ENCODE measurements at places on chromosomes 16 and 17. TPM values are rescaled to one million over a fixed set of nuclear protein-coding genes. Genes with fewer than 3 reads are reported as not detected.
A peak's percentile ranks its signal among the peaks of the same experiment; 100 is the strongest.

The TP53TG3C gene
- 2.8 TPM for total RNA-seq

The LAT gene
- 4.2 TPM for total RNA-seq

The PLA2G15 gene
- total RNA-seq = 8.6 TPM

- peaks cover 8% of the 10 kb centered on the region for H3K27me3 ChIP-seq
- H3K4me1 ChIP-seq = no peaks in the 10 kb centered on the region
- DNase-seq = peak; percentile 12
Measured at GRCh38 chr17:2975469-2975958, 87.9 kb downstream of the OR1D5 start.

DNA sequence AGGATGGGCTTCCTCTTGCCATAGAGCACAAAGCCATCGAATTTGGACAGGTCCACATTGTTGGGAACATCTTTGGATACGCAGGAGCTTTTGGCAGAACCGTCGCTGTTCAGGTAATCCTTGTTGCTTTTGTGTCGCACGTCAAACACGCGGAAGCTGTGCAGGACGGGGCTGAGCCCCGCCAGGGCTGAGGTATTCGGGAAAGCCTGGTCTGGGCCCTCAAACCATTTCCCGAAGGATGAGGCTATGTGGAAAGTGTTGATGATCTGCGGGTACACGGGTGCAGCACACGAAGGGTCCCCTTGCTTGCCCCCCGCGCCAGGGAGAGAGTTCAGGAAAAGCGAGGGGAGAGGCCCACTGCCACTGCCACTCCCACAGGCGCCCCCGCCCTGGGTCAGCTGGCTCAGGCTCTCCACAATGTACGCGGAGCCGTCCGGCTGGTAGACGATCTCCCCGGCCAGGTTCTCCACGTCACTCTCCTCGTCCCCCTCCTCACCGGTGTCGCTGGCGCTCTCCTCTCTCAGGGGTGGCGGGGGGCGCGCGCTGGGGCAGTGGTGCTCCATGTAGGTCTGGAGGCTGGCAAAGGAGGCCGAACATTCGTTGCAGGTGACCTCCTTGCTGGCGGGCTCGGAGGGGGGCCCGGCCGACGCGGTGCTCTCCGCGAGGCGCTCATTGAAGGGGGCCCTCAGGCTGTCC is 88.5 kb downstream of the ZFHX3 start:
- peaks cover 55% of the 10 kb centered on the region for H3K27me3 ChIP-seq
- no peak overlapping the region for H3K27ac ChIP-seq
- H3K4me3 ChIP-seq = no peak overlapping the region

GRCh38 chr17:39782481-39782880 is 44.7 kb downstream of the GRB7 start:
- H3K4me3 ChIP-seq = no peak overlapping the region
- no peaks in the 10 kb centered on the region for H3K4me1 ChIP-seq
- DNase-seq = no peak
- no peak overlapping the region for H3K27ac ChIP-seq

DNA sequence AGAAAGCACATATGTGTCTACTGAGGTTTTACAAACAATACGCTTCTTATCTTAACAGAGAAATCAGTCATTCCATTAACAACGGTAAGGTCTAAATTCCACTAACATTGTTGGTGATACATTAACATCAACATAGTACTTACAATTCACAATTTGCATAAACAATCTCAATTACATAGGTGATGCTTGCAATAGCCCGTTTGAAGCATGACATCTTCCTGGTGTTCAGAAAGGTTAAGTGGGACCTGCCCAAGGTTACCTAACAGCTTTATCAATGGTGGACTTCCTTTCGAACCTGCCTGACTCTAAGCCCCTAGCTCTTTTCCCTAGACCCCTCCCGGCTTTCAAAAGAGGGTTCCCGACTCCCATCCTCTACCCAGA is 699 bp downstream of the FAM222B start:
- no peak for DNase-seq
- H3K4me1 ChIP-seq = peaks cover 33% of the 10 kb centered on the region
- H3K27me3 ChIP-seq = no peaks in the 10 kb centered on the region
- peaks cover 11% of the 10 kb centered on the region for H3K36me3 ChIP-seq
